HFF-Myc (cell line): ENCODE measurements at places on chromosomes 5 and 9.

DNA sequence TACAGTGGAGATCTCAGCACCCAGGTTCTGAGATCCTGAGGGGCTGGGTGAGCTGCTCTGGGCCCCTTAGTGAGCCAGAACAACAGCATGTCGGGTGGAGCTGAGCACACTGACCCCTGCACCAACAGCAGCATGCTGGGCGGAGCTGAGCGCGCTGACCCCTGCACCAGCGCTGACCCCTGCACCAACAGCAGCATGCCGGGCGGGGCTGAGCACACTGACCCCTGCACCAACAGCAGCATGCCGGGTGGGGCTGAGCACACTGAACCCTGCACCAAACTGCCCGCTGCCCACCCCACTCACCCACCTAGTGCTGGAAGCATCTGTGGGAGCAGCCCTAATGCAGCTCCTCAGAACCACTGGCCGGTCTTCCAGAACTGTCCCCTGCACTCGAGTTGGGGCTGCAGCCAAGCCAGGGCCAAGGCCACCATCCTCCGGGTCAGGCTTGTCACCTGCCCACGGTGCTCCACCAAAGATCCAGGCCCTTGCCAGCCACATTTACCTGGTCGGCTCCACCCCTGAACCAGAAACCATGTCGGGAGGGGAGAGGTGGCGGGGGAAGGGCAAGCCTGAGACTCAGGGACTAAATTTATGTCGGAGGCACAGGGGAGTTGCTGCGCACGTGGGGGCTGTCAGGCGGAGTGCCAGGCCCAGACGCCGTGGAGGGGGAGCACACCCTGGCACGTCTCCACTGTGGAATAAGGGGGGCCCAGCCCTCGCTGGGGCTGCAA lies 80.3 kb downstream of the ADAMTS2 start:
- DNase-seq: no peak

DNA sequence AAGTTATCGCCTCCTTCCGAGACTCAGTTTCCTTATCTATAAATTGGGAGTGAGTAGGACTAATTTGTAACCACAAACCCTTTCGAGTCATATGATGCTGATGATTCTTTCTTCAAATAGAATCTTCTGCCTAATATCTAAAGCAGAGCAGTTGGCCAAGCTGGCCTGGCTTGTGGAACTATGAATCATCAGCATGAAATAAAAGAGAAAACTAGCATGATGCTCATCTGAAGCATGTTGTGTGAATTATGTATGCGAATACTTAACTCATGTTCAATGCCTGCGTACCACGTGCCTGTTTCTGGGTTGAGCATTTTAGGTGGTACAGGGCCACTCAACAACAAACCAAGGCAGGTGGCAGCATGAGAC lies 15.0 kb upstream of the ORM1 start:
- no peak for DNase-seq

DNA sequence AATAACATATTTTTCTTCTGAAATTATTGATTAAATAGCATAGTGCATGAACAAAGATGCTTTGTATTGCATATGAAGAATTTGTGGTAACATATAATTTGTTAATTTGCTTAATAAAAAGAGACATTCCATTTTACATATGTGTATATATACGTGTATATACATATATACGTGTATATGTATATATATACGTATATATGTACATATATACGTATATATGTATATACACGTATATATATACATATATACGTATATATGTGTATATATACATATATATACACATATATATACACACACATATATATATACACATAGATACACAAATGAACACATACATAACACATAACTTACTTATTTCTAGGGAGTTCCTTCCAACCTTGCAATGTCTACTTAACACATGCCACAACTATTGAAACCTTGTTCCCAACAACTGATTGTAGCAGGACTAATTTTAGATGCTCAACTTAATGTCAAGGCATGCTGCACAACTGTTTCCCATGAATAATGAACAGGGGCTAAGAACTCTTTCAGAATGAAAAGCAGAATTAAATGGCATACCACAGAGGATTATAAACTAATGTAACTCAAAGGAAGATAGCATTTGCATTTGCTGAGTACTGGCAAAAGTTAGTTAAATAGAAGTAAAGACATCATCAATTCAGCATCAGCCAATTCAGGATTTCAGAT lies 17.4 kb downstream of the KIF24 start:
- DNase-seq: no peak

- no peak for DNase-seq
Observed at GRCh38 chr9:37424686-37425297, 2.3 kb downstream of the GRHPR start.

- no peak for DNase-seq
Observed at GRCh38 chr5:64125521-64125920, 40.1 kb upstream of the RNF180 start.

GRCh38 chr5:91434348-91434747 lies 51.2 kb upstream of the ARRDC3 start:
- DNase-seq: no peak

- no peak for DNase-seq
Observed at GRCh38 chr5:136013559-136013958, 15.2 kb upstream of the TGFBI start.

DNA sequence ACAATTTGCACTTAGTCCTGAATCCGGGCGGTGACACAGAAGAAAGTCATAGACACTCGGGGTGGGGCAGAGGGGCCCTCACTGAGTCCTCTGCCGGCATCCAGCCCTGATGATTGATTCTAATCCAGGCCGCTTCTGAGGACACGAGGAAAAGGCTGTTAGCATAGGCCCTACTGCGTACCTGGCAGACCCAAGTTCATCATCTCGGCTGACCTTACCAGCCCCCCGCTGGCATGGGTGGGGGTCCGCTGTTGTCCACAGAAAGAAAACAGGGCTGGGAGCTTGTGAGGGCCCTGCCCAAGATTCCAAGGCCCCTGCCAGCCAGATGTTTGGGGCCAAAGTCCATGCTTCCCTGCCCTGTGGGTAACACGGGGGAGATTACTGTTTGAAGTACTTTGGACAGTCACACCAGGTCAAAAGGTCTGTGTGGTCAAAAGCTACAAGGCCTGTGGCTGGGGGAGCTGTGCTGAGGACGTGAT lies 24.5 kb downstream of the ERGIC1 start:
- DNase-seq: no peak

DNA sequence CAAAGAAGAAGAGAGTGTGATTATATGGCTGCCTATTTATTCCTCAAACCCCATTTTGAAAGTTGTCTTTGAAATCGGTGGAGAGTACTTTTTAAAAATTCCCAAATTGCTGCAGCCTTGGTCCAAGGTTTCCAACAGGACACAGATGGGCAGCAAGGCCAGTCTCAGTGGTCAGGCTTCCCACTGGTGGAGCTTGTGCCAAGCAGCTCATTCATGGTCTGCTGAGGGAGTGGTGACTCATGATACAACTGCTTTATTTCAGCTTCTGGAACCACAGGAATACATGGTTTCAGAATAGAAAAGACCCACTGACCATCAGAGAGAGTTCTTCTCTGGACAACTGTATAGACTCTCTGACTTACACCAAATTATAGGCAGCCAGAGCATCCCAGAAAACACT lies 673.1 kb upstream of the KLF4 start:
- DNase-seq: peak; percentile 30

GRCh38 chr5:91487420-91487819 lies 104.3 kb upstream of the ARRDC3 start:
- no peak for DNase-seq

- no peak for DNase-seq
Observed at GRCh38 chr5:9905661-9906060, 275.5 kb upstream of the TAS2R1 start.

DNA sequence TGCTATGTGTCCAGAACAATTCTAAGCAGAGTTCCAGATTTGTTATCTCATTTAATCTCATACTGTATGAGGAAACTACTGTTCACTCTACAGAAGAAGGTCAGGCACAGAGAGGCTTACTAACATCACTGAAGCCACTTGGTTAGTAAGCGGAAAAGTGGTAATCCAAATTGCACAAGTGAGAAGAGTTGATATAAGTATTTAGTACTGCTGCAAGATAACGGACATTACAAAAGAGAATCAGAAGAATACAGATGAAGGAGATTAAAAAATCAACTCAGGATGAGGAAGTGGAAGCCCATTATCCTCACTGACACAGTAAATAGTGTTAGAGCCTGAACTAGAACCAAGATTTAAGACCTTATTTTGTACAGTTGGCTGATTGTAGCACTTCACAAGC lies 22.3 kb upstream of the TLR4 start:
- DNase-seq: no peak

DNA sequence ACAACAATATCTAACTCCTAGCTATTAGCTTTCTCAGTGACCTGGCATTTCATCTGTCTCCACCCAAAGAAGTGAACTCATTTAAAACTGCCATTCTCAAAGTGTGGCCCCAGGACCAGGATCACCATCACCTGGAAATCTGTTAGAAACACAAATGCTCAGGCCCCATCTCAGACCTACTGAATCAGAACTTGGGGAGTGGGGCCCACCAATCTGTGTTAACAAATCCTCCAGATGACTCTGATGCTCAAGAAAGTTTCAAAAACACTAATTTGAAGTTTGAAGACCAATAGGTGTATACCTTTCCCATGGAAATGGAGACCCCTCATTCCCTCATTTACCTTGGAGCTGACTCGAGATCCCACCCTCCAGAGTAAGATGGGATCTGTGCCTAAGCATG lies 72.3 kb downstream of the PRELID2 start:
- DNase-seq: no peak

DNA sequence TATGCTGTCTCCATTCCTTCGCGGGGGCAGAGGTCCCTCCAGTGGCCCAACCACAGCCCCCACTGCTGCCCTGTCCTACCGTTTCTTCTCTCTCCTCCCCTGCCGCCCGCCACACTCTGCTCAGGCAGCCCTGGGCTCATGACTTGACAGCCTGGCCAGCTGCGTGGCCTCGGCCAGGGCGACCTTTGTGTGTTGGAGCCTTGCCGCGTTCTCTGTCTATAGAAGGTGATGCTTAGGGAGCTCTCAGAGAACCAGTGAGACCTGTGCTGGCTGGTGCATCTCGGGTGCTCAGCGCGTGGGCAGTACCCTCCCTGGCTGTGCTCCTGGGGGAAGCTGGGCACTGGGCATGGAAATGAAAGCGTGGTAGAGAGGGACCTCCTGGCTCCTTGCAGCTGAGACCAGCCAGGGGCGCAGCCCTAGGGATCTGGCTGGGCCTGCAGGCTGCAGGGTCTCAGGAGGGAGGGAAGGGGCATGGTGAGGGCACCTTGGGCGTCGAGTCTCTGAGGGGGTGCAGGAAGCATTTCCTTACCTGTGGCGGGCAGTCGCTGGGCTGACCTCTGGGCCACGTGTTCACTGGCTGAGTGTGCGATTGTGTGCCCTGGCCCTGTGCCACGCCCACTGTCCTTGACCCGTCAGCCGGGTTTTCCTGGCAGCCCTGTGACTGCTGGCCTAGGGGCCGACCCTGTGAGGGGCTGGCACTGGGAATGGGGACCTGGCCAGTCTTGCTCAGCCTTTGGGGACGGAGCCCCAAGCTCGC lies 50.3 kb downstream of the RXRA start:
- no peak for DNase-seq

DNA sequence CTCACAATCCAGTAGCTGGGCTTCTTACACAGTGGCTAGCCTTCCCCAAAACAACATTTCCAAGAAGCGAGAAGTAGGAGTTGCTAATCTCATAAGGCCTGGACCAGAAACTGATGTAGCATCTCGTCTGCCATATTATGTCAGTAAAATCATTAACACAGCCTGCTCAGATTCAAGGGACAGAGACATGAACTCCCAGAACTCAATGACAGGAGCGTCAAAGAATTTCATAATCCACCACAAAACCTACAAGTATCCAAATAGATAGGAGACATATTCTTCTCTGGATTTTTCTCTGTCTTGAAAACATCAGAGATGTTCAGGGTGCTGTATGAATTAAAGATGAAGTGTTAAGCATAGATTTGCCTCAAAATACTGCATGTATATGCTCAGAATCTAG lies 457.6 kb upstream of the ACTBL2 start:
- DNase-seq: no peak

DNA sequence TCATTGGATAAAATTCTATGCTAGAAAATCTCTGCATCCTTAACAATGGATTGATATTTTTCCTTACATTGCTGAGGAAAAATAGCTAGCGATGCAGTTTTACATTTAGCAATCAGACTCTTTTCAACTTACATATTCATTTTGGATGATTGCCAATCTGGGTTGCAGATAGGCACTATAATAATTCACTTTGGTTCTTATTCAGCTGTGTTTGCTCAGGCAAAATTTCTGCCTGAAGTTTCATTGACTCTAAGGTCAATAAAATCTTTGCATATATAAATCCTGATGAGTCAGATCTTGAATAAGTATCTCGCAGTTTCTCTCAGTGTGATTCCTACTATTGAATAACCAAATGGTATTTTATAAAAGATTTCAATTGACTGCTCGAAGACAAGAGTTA lies 1105.8 kb downstream of the CDH18 start:
- no peak for DNase-seq

GRCh38 chr5:59810041-59810440 lies 83.5 kb downstream of the PDE4D start:
- no peak for DNase-seq

- no peak for DNase-seq
Observed at GRCh38 chr9:123269281-123269680, 895 bp upstream of the STRBP start.

DNA sequence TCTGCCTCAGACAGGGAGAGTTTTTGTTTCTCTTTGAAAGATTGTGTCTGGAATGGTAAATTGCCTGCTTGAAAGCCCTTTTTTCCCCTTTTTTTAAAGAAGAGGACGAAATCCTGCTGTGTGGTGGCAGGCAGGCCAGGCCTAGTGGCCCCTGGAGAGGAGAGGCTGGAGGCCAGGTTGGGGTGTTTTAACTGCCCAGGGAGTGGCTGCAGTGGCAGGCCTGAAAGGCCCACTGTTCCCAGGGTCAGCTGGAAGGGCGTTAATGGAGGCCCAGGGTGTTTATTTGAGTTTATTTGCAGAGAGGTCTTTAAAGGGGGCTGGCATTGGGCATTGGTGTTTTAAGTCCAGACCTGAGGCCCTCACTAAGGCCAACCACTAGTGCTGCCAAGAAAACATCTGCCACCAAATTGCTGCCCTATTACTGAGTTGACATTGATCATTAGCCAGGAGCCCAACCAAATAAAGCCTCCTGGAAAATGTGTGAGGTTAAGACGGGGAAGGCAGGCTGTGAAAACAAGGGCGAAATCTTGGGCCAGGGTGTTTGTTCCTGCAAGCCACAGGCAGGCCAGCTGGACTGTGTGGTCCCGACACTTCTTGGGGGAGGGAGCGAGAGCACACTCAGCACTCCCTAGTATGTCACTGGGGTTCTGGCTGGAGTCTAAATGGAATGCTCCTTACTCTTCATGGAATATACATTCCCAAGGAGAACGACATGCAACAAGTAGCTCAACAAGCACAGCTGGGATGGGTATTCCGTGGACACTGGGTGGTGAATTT lies 5.0 kb downstream of the JADE2 start:
- no peak for DNase-seq

- DNase-seq: peak; percentile 39
Observed at GRCh38 chr5:153896701-153897100, 142.0 kb downstream of the FAM114A2 start.

GRCh38 chr5:178662541-178662860 lies 35.7 kb upstream of the CLK4 start:
- no peak for DNase-seq
